HepG2 (cell line): ENCODE measurements at places on chromosomes 4 and X.

DNA sequence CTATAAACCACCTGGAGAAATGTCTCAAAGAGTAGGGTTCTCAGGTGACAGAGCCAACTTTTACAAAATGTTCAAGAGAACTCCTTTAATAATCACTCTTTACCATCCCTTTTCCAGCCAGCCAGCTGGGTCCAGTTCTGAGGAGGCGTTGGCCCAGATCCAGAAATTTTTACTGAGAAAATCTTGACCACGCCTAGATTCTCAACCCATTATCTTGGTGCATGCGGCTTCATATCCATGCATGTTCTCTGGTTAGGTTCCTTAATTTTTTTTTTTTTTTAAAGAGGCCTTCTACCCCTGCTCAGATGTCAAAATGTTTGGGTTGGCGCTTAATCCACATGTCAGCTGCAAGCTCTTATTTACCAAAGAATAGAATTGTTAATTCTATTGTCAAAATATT is 12.0 kb upstream of the MAP7D2 start:
- no peak for DNase-seq

DNA sequence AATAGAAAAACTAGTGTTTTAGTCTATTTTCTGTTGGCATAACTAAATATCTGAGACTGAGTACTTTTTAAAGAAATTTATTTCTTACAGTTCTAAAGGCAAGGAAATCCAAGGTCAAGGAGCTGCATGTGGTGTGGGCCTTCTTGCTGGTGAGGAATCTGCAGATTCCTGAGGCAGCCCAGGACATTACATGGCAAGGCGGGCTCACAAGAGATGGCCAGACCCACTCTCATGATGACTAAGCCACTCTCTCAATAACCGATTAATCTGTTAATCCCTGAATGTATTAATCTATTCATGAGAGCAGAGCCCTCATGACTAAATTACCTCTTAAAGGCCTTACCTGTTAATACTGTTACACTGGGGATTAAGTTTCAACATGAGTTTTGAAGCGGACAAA is 340.8 kb downstream of the GRXCR1 start:
- no peak for DNase-seq

- peak; percentile 50 for DNase-seq
Observed at GRCh38 chrX:44903107-44903506, 30.1 kb downstream of the KDM6A start.

DNA sequence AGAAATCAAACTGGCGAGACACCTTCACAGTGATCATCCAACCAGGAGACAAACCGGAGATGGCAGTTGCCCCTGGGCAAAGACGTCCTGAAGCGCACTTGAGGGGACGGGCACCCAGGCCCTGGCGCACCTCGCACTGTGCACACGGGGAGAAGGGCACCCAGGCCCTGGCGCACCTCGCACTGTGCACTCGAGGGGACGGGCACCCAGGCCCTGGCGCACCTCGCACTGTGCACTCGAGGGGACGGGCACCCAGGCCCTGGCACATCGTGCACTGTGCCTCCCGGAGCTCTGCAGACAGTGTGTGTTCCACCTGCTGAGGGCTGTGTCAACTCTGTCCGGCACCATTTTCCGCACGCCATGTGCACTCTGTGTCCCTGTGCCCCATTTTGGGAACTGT is 34.6 kb upstream of the CPLX1 start:
- DNase-seq = no peak

- no peak for DNase-seq
Observed at GRCh38 chrX:63993936-63994335, 208.9 kb upstream of the ARHGEF9 start.

- no peak for DNase-seq
Observed at GRCh38 chr4:89625599-89626293, 211.2 kb downstream of the SNCA start.

DNA sequence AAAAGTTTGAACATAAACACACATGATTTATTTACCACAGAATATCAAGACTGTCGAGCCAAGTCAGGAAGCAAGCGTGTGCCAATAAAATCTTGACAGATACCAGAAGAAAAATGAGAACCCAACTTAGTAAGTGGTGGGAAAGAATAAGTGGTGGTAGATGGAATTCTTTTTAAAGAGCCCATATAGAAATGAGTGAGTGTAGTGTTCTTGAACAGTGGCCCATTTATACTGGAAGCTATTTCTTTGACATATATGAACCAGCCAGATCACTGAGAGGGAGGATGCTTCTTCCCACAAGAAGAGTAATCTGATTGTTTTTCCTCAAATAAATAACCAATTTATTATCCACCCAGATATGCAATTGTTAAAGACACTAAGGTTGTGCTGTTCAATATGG is 98.0 kb downstream of the NHS start:
- DNase-seq = no peak

DNA sequence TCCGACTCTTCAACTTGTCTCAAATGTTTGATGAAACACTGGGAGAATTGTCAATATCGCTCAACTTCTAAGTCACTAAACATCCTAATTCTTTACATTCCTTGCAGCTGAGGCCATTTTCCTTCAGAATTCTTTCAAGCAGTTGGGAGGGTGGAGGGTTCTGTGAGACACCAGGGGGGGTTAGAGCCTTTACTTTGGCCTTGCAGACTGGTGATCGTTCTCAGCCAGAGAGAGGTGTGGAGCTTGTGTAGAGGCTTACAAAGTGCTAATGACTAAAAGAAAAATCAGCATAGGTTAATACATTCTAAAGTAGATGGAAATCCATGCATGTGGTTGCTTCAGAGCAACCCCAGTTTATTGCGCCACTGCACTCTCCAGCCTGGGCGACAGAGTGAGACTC is 21.3 kb upstream of the SOX3 start:
- DNase-seq = no peak

DNA sequence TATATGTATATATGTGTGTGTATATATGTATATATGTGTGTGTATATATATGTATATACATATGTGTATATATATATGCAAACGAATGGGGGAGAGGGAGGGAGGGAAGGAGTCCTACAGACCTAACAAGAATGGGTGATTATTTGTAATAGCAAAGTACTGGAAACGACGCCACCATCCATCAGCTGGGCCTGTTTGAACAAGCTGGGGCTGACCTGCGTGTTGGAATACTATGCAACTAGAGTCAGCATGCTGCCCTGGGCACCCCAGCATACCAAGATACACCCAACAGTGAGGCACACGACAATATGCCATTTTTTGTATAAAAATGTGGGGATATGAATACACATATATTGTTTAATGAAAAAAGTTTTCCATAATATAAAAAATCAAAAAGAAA is 21.6 kb upstream of the CCNQ start:
- DNase-seq = no peak

- DNase-seq = peak; percentile 59
Observed at GRCh38 chr4:107913283-107913899, 18.0 kb upstream of the CYP2U1 start.

GRCh38 chr4:95219109-95219508 is 329.7 kb downstream of the UNC5C start:
- no peak for DNase-seq

GRCh38 chr4:151948351-151949016 is 187.7 kb upstream of the GATB start:
- no peak for DNase-seq

DNA sequence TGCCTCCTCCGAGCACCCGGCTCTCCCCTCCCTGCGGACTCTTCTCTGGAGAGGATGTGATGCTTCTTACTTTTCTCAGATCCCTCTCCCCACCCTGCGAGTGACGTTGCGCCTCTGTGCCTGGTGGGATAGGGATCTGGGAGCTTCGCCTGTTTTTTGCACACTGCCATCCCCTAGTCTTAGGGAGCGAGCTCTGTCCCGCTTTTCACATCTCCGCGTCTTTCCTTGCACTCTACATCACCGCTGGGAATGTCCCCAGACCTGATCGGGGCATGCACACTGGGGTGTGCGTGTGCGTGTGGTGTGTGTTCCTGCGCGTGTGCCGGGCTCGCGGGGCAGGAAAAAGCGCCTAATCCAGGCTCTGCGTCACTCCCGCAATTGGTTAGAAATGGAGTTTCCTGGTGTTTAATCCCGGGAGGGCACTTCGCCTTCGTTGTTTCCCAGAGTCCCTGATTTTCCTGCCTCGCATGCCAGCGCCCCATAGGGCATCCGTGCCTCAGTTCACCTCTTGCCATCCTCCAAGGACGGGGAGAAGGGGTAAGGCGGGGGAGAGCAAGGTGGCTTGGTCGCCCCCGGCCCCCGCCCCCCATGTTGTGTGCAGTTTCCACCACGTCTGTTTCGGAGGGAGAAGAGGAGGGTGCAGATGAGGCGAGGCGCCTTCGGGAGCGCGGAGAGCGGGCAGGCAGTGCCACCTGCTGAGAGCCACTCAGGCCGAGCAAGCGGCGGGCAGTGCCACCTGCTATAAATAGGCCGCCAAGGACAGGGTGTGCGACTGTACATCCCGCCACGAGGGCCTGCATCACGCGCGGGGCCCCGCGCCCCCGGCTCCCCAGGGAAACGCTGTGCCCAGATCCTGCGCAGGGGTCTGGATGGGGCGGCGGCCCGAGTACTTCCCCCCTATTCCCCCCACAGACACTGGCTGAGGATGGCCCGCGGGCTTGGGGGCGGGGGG is 759 bp upstream of the TBC1D1 start:
- DNase-seq = no peak

GRCh38 chr4:188008377-188008776 is 12.8 kb downstream of the ZFP42 start:
- DNase-seq = no peak

- DNase-seq = no peak
Observed at GRCh38 chrX:86195343-86195742, 47.1 kb downstream of the DACH2 start.

DNA sequence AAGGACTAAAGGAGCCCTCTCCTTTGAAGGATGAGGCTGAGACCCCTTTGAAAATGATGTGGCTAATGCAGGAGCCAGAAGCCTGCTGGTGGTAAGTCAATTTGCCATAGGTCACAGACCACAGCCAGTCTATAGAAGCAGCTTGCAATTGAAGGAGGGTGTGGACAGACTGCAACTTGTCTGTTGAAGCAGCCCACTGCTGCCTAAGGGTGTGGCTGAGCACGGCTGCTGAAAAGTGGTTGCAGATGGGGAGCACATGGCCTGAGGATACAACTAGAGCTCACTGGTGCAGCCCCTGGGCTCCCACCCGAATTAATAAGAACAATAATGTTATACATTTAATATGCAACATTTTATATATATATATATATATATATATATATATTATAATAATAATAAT is 11.4 kb upstream of the EXOC1L start:
- DNase-seq = no peak

- no peak for DNase-seq
Observed at GRCh38 chr4:17504081-17504480, 7.8 kb downstream of the QDPR start.

DNA sequence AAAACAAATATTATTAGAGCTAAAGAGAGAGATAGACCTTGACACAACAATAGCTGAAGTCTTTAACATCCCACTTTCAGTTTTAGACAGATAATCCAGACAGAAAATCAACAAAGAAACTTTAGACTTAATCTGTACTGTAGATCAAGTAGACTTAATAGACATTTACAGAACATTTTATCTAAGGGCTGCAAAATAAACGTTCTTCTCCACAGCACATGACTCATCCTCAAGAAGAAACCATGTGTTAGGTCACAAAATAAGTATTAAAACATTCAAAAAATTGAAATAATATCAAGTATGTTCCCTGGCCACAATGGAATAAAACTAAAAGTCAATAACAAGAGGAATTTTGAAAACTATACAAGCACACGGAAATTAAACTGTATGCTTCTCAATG is 1510.3 kb upstream of the PCDH10 start:
- no peak for DNase-seq

DNA sequence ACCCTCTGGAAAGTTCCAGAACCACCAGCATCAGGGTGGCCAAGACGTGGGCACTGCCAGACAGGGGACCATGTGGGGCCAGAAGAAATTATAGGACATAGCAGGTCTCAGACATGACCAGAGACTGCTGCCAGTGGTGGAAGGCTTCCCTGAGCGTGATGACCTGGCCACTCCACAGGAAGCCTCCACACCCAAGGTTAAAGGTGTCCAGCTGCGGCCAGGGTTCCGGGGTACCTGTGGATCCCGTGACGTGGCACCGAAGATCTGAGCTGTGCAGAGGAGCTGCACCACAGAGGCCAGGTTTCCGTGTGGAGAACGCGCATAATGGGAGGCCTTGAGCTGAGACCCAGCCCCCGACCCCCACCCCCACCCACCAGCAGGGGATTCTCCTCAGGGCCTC is 16.4 kb upstream of the CTBP1 start:
- DNase-seq = no peak

DNA sequence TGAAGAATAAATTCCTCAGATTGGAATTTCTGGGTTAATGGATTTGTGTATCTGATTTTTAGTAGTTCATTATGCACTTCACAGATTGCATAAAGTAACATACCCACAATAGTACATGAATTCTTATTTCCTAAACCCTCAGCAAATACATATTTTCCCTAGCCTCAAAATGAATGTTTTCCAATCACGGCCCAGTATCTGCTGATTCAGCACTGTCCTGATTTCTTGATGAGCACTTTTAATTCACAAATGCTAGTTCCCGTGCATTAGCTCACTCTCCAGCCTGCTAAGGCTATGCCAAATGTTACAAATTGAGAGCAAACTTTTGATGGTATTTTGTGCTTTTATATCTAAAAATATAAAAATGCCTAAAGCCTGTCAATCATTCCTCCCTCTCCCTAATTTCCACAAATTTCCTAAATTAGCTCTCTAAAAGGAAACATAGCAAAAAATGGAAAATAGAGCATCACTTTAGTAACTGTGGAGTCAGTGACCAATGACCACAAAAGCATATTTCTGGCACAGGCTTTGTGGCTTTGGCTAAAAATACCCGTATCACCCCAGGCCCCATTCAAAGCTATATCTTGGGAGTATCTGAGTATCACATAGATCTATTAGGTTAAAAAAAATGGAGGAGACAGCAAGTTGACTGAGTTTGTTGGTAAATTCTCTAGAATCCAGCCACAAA is 75.5 kb downstream of the NAF1 start:
- DNase-seq = no peak

- no peak for DNase-seq
Observed at GRCh38 chrX:153685751-153686696, 1.7 kb upstream of the SLC6A8 start.

DNA sequence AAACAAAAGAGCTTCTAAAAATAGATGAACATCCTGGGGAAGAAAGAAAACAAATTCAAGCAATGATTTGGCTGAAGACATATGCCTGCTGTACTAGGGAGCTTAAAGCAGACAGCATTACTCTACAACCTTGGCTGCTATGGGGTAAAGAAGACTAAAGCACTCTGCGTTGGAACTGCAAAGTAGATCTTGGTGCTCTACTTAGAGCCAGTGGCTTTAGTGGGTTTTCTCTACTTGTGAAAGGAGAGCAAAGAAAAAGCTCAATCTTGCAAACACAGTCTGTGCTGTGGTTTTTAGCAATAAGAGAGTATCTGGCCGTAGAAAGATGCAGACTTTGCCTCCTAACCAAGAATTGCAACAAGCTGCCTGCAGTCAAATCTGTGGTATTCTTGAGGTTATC is 334.7 kb upstream of the NDST3 start:
- DNase-seq = no peak

- DNase-seq = no peak
Observed at GRCh38 chr4:109494563-109494962, 60.9 kb downstream of the SEC24B start.

- DNase-seq = no peak
Observed at GRCh38 chrX:16552546-16552945, 97.4 kb upstream of the S100G start.
